ENCODE measurements at places on chromosomes 12 and 14. TPM values are rescaled to one million over a fixed set of nuclear protein-coding genes. Genes with fewer than 3 reads are reported as not detected.

- no peak for DNase-seq
Measured at GRCh38 chr12:27499377-27499776, 24.6 kb upstream of the PPFIBP1 start.

- no peak for DNase-seq
Measured at GRCh38 chr12:12823300-12823699, 10.2 kb downstream of the DDX47 start.

DNA sequence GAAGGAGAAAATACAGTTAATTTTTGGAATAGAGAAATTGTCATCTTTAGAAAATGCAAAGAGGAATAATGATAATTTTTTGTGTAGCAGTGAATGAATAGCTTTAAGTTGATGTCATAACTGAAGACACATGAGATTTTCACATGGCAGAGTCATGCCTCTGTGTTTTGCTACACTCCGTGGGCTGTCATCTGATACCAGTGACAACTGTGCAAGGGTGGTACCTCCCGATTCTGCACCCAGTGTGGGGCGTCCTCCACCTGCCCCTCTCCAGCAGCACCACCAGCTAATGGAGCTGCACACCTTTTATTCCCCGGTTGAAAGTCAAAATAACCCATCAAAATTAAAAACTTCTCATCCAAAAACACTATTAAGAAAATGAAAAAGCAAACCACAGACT is 47.2 kb downstream of the ANKRD9 start:
- DNase-seq, result no peak

The STON2 gene
- 23.5 TPM for total RNA-seq

The BEGAIN gene
- 7.0 TPM for total RNA-seq

DNA sequence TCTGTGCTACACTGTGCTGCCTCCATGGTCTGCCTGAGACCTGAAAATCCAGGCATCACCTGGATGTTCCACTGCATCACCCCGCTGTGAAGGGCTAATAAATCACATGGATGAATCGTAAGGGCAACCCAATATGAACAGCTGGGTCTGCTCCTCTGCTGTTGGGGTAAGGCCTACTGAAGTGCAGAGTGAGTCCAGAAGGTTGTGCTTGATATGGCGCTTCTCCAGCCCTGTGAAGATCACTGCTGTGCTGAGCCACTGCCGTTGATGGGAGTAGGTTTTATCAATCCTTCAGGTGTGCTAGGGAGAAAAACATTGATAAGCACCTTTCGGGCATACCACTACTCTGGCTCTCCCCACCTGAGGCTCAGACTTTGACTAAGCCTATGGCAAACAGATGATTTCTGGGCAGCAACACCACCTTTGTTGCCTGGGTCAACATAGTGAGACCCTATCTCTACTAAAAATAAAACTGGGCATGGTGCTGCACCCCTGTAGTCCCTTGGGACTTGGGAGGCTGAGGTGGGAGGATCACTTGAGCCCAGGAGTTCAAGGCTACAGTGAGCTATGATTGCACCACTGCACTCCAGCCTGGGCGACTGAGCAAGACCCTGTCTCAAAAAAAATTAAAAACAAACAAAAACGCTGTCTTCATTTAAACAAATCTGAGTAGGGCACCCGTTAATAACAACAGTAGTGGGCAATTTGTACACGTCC is 1.7 kb downstream of the ACVRL1 start:
- DNase-seq, result no peak

- no peak for DNase-seq
Measured at GRCh38 chr14:70514168-70515069, 20.4 kb downstream of the ADAM20 start.

DNA sequence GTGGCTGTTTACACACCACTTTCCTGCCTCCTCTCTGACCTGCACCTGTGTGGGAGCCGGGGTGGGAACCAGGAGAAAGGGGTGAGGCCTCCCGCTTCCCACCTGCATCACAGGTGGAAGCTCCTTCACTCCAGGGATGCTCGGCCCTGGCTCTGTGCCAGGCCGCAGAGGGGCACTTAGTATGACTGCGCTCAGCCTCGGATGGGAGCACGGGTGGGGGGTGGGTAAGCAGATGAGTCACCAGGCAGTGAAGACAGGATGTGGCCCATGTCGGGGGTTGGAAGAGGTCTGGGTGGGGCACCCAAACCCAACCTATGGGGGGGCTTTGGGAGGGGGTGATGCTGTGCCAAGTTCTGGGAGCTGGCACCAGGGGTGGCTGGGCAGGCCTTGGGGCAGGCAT is 7.4 kb upstream of the CYP46A1 start:
- peak; percentile 54 for DNase-seq

DNA sequence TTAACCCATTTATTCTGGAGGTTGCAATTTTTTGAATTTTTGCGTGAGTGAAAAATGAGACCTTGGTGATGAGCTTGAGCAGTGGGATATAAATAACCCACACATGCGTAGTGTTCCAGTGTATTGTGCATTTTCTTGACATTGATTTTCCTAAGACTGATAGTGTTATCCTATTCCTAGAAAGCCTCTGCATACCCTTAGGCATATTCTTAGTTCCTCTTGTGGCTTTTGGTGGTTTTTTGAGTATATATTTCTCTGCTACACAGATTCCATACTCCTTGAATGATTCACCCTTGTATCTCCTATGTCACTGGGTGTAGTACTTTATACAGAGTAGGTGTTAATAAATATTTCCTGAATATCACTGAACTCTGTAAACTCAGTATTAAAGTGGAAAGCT is 363.4 kb upstream of the PDE3A start:
- no peak for DNase-seq

- no peak for DNase-seq
Measured at GRCh38 chr12:44503329-44503728, 372.8 kb downstream of the NELL2 start.

The TSHR gene
- total RNA-seq, result not detected

The TMPRSS12 gene
- not detected for total RNA-seq
